Glomerular endothelial cell (primary cell): ENCODE measurements at places on chromosomes 5 and 9. TPM values are rescaled to one million over a fixed set of nuclear protein-coding genes. Genes with fewer than 3 reads are reported as not detected.
A peak's percentile ranks its signal among the peaks of the same experiment; 100 is the strongest.

Gene AQP3
- 0.18 and 0.68 TPM in 2 replicates for total RNA-seq

Gene FOXD1
- 10.8 and 16.8 TPM in 2 replicates for total RNA-seq

GRCh38 chr5:3595006-3595961, at the start of gene IRX1:
TSS of gene IRX1 (plus strand) at chr5:3595832. CDS start at chr5:3596106, 274 bp downstream.
- no peak for DNase-seq

DNA sequence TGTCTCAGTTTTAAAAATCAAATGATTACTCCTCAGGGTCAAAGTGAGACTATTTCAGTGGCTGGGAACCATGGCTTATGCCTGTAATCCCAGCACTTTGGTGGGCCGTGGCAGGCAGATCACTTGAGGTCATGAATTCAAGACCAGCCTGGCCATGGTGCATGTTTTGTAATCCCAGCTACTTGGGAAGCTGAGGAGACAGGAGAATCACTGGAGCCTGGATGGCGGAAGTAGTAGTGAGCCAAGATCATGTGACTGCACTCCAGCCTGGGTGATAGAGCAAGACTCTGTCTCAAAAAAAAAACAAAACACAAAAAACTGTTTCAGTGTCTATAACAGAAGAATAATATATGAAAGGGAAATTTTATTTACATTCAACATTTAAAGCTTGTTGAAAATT, 182.9 kb downstream of the ARHGEF28 start:
- no peak for DNase-seq

DNA sequence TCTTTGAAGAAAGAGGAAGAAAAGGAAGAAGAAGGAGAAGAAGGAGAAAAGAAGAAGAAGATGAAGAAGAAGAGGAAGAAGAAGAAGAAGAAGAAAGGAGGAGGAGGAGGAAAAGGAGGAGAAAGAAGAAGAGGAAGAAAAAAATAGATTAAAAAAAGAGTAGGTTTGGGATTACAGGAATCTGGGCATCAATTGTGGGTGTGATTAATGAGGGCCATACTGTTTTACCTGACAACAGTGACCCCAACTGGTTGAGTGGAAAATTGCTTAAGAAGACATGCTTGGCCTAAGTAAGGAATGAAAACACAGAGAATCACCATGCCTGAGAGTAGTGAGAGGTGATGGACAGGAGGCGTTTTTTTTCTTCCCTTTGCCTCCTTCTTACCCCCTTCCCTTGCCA, 114.6 kb downstream of the FAM170A start:
- no peak for DNase-seq

DNA sequence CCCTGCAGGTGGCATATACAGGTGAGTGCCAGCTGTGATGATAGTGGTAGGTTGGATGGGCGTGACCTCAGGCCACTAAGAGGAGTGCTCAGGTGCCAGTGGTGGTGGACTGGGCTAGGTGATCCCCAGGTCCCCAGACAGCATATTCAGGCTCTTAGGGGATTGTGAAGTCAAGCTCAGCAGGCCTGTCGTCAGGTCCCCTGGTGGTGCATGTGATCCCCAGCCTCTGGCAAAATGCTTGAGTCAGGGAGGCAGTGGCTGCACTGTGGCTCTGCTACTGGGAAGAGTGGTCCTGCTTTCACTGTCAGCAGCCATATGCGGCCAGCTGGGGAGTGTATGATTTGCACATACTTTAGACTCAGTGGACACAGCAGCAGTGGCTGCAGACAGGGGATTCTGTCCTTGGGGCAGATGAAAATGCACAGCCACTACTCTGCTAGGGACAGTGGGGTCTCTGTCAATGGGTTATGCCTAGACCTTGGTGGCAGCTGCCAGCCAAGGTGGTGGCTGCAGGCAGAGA, 31.6 kb upstream of the CTSL start:
- DNase-seq, result no peak

DNA sequence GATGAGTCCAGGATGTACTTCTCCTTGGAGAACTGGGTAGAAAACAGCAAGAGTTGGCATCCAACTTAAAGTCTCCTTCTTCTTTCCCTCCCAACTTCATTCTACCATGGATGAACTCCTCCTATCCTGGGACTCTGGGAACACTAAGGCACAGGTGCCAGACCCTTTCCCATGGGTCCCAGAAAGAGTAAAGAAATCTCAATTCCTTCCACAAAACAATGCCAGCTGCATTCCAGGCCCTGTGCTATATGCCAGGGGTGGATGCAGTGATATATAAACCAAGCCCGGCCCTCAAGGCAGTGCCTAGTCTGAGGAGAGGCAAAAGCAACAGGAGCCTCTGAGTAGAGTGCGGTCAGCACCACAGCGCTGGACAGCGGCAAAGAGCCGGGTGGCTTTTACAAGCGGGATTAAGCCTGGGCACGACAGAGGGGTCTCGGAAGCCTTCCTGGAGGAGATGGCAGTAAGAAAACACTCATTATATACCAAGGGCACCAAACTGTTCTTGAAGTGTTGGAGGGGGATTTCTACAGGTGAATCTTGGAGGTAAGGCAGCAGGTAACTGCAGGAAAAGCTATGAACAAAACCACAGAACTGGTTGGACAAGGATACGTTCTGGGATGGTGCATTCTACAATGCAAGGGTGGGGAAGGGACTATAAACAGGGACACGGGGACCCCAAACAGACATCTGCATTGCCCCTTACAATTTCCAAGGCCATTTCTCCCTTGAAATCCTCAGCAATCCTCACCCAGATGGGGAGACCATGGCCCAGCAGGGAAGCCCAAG, 16.4 kb upstream of the TOR2A start:
- DNase-seq, result no peak

GRCh38 chr9:101458963-101459631, 23.5 kb upstream of the ALDOB start:
- DNase-seq, result peak; percentile 60

- no peak for DNase-seq
Measured at GRCh38 chr9:93127395-93127911, 6.6 kb downstream of the NINJ1 start.
